Spinal cord (tissue), 10 donors: ENCODE measurements at places on chromosomes 6 and 20. TPM values are rescaled to one million over a fixed set of nuclear protein-coding genes. Genes with fewer than 3 reads are reported as not detected.

The KIAA1755 gene
- 21.6 TPM for total RNA-seq

The KCNS1 gene
- 6.4 TPM for total RNA-seq

The LAMP5 gene
- 66.8 TPM for total RNA-seq

The LCA5 gene
- total RNA-seq, result 13.0 TPM

The IMPG1 gene
- 0.11 TPM for total RNA-seq

The FAM162B gene
- 6.7 TPM for total RNA-seq

The SLC17A1 gene
- total RNA-seq, result not detected

The ZBTB2 gene
- total RNA-seq, result 8.9 TPM

The DDX43 gene
- total RNA-seq, result 0.59 TPM

The TRIM15 gene
- not detected for total RNA-seq

The DUSP15 gene
- 7.8 TPM for total RNA-seq

The EYS gene
- 4.5 TPM for total RNA-seq

The LY86 gene
- 7.8 TPM for total RNA-seq

The NKX2-2 gene
- total RNA-seq, result 3.0 TPM

The PLCB4 gene
- 32.5 TPM for total RNA-seq

The BNIP5 gene
- total RNA-seq, result under 0.01 TPM

The RAET1L gene
- not detected for total RNA-seq

The EPB41L2 gene
- total RNA-seq, result 267 TPM

The PTCHD4 gene
- total RNA-seq, result 11.7 TPM

The SLC26A8 gene
- 4.4 TPM for total RNA-seq

The EYA4 gene
- total RNA-seq, result 2.3 TPM
